Esophagus muscularis mucosa (tissue), 4 donors: ENCODE measurements at places on chromosomes 3 and 15. TPM values are rescaled to one million over a fixed set of nuclear protein-coding genes. Genes with fewer than 3 reads are reported as not detected.
A peak's percentile ranks its signal among the peaks of the same experiment; 100 is the strongest.

DNA sequence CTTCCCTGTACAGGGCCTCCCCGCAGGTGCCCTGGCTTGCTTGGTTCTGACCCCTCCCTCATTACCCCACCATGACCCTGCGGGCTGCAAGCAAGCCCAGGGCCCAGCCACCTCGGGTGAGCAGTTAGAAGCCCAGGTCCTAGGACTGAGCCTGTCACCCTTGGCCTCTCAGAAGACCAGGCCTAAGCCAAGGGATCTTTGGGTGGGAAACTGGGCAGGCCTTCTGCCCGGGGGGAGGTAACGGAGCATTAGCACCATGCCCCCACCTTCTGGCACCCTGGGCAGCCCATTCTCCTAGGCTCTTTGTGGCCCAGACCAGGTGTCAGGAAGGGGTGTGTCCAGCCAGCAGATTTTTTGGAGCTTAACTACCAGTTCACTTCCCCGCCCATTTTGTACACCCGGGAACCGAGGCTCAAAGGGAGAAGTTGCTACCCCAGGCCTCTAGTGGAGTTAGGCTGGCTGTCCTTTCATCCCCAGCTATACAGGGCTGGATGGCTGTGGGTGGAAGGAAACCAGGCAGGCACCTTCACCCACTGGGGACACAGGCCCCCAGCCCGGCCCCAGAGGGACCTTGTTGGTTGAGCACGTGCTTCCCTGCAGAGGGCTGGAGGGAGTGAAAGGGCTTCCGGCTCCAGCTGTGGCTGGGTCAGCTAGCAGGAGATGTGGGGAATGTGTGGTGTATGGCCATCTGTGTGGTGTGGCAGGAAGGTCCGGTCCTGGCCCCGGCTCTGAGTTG is 1.4 kb downstream of the CSK start:
- peak overlapping the region; percentile 82 for H3K4me3 ChIP-seq
- H3K36me3 ChIP-seq: no peaks in the 10 kb centered on the region
- H3K27ac ChIP-seq: peak overlapping the region; percentile 82

GRCh38 chr15:92170897-92171296 is 222.8 kb upstream of the ST8SIA2 start:
- H3K27me3 ChIP-seq: no peaks in the 10 kb centered on the region
- no peaks in the 10 kb centered on the region for H3K36me3 ChIP-seq
- no peaks in the 10 kb centered on the region for H3K4me1 ChIP-seq
- no peak overlapping the region for H3K27ac ChIP-seq
- no peak for DNase-seq

- H3K27ac ChIP-seq: no peak overlapping the region
- no peaks in the 10 kb centered on the region for H3K36me3 ChIP-seq
- DNase-seq: no peak
- no peaks in the 10 kb centered on the region for H3K27me3 ChIP-seq
- peaks cover 9% of the 10 kb centered on the region for H3K4me1 ChIP-seq
These were observed 99.5 kb downstream of the SQOR start for GRCh38 chr15:45734260-45734711.

DNA sequence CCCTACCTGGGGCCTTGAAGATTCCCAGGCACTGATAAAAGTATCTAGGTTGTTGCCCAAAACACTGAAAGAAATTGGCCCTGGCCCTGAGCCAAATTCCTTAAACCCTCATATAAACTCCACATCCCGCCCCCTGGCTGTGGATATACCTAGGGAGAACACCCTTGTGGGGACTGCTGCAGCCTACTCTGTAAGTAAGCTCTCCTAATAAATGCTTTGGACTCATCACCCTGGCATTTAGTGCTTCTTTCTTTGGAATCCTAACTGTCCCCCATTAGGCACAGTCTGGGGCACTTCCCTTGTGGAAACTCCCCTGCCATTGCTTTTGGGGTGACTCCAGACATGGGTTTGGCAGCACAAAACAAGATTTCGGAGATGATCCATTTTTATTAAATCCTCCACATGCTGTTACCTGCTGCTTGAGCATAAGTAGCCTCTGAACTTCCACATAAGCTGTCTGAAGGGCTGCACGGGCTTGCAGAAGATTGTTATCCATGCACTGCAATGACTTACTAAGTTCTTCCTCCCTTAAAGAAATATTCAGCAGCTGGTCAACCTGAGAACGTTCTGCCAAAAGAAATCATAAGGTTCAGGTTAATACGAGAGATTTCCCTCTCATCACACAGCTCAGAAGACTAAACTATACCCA is 46.4 kb downstream of the ZNF106 start:
- peaks cover 15% of the 10 kb centered on the region for H3K4me1 ChIP-seq
- DNase-seq: no peak
- no peak overlapping the region for H3K27ac ChIP-seq
- no peak overlapping the region for H3K4me3 ChIP-seq
- H3K27me3 ChIP-seq: no peaks in the 10 kb centered on the region
- peaks cover 81% of the 10 kb centered on the region for H3K36me3 ChIP-seq

DNA sequence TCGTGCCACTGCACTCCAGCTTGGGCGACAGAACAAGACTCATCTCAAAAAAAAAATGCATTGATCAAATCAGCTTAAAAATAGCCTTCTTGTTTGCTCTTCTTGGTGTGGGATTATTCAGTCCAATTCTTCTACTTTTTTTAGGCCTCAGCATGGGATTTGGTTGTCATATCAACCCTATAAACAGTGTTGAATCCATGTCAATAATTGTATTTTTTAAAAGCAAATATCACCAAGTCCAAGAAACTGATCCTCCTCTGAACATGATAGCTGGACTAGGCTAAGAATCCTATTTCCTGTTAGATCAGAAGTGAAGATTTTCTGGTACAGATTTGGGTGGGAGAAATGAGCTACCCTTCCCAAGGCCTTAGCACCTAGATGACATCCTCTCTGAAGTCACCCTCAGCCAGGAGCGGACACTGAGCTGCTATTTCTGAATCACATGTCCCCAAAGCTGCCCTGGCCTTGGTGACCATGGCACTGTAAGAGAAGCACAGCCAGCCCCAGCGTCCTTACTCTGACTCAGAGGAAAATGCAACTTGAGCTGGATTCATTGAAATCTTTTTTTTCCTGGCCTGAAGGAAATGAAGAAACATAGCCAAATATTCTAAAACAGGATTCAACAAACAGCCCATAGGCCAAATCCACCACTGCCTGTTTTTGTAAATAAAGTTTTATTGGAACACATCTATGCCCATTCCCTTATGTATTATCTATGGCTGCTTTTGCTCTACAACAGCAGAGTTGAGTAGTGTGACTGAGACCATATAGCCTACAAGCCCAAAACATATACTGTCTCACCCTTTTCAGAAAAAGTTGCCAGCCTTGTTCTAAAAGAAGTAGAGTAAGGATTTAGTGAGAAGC is 215.9 kb upstream of the CTDSPL start:
- H3K4me3 ChIP-seq: no peak overlapping the region
- peak; percentile 60 for DNase-seq
- peaks cover 50% of the 10 kb centered on the region for H3K4me1 ChIP-seq
- no peaks in the 10 kb centered on the region for H3K27me3 ChIP-seq

- no peak for DNase-seq
- no peak overlapping the region for H3K4me3 ChIP-seq
- H3K4me1 ChIP-seq: no peaks in the 10 kb centered on the region
- no peaks in the 10 kb centered on the region for H3K36me3 ChIP-seq
- H3K27me3 ChIP-seq: no peaks in the 10 kb centered on the region
These were observed 204.1 kb downstream of the ARRDC4 start for GRCh38 chr15:98164571-98164970.

- no peak overlapping the region for H3K27ac ChIP-seq
- DNase-seq: no peak
- no peak overlapping the region for H3K4me3 ChIP-seq
- peaks cover under 1% of the 10 kb centered on the region for H3K4me1 ChIP-seq
- H3K27me3 ChIP-seq: no peaks in the 10 kb centered on the region
- no peaks in the 10 kb centered on the region for H3K36me3 ChIP-seq
These were observed 6.6 kb downstream of the SAMMSON start for GRCh38 chr3:70006089-70006488.

- no peaks in the 10 kb centered on the region for H3K27me3 ChIP-seq
- no peak overlapping the region for H3K4me3 ChIP-seq
- H3K27ac ChIP-seq: no peak overlapping the region
- H3K36me3 ChIP-seq: no peaks in the 10 kb centered on the region
- peaks cover 4% of the 10 kb centered on the region for H3K4me1 ChIP-seq
These were observed 74.1 kb upstream of the CHRM5 start for GRCh38 chr15:33894193-33894592.

- no peaks in the 10 kb centered on the region for H3K27me3 ChIP-seq
- H3K4me3 ChIP-seq: no peak overlapping the region
- no peaks in the 10 kb centered on the region for H3K36me3 ChIP-seq
- H3K4me1 ChIP-seq: peaks cover 17% of the 10 kb centered on the region
- H3K27ac ChIP-seq: no peak overlapping the region
These were observed 250.9 kb downstream of the MAGI1 start for GRCh38 chr3:65787827-65788226.

- H3K36me3 ChIP-seq: no peaks in the 10 kb centered on the region
- no peak overlapping the region for H3K27ac ChIP-seq
- no peak for DNase-seq
- peak overlapping the region; percentile 58 for H3K4me3 ChIP-seq
These were observed 71.7 kb downstream of the CYP19A1 start for GRCh38 chr15:51266656-51267050.

DNA sequence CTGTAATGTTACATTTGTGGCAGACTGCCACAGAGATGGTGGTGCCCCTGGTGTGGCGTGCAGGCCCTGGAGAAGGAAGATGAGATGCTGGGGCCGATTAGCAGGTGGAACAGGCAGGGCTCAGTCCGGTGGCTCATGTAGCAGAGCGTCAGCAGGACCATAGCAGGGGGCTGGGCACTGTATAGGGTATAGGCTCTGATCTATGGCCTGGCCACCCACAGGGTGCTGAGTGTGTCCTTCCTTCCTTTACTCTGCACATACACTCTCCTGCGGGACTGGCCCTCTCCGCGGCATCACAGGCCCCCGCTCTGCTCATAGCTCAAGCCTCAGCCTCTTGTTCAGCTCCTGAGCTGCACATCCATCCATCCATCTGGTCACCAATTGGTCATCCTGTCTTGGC is 143.6 kb downstream of the OPA1 start:
- no peaks in the 10 kb centered on the region for H3K36me3 ChIP-seq
- peak; percentile 66 for DNase-seq
- H3K27ac ChIP-seq: no peak overlapping the region
- no peak overlapping the region for H3K4me3 ChIP-seq
- no peaks in the 10 kb centered on the region for H3K4me1 ChIP-seq
- H3K27me3 ChIP-seq: no peaks in the 10 kb centered on the region

GRCh38 chr3:16476636-16477035 is 36.9 kb downstream of the RFTN1 start:
- peaks cover 71% of the 10 kb centered on the region for H3K4me1 ChIP-seq
- H3K27me3 ChIP-seq: no peaks in the 10 kb centered on the region
- H3K4me3 ChIP-seq: no peak overlapping the region

- H3K4me3 ChIP-seq: no peak overlapping the region
- H3K27ac ChIP-seq: no peak overlapping the region
- no peaks in the 10 kb centered on the region for H3K27me3 ChIP-seq
- DNase-seq: no peak
These were observed 500.9 kb downstream of the SOX2 start for GRCh38 chr3:182212479-182213076.

DNA sequence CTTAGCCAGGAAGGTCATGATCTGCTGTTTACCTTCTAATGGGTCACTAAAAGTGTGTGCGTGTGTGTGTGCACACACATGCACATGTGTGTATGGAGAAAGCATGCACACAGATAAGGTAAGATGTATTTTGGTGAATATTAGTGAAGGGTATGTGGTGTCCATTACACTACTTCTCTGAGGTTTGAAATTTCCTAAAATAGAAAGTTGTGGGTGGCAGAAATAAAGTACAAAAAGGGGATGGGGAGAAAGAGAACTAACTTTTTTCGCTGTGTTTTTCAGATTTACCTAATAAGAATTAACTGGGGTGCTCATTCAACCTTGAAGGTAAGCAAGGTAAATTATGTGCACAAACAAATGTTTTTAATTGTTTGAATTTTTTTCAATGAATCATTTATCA is 24.4 kb upstream of the NR2E3 start:
- H3K4me3 ChIP-seq: no peak overlapping the region
- no peaks in the 10 kb centered on the region for H3K27me3 ChIP-seq
- no peak for DNase-seq
- no peaks in the 10 kb centered on the region for H3K36me3 ChIP-seq
- H3K27ac ChIP-seq: no peak overlapping the region

DNA sequence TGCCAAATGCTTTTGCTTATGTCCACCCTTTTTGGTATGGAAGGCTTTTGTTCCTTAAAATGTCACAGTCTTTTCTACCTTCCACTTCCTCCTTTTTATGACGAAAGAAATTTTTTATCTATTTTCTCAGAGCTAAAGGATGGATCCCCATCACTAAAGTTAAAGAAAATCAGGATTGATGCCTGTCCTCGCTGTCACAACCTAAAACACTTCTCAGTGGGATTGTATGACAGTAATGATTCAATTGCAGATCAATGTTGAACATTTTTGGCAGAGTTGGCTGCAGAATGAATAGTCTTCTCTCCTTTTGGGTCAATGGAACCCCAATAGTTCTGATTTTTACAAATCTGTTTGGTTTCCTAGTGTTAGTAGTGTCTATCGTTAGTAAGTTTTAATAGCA is 549.8 kb upstream of the ROBO2 start:
- H3K36me3 ChIP-seq: no peaks in the 10 kb centered on the region
- no peaks in the 10 kb centered on the region for H3K27me3 ChIP-seq
- H3K4me1 ChIP-seq: no peaks in the 10 kb centered on the region
- H3K4me3 ChIP-seq: no peak overlapping the region

DNA sequence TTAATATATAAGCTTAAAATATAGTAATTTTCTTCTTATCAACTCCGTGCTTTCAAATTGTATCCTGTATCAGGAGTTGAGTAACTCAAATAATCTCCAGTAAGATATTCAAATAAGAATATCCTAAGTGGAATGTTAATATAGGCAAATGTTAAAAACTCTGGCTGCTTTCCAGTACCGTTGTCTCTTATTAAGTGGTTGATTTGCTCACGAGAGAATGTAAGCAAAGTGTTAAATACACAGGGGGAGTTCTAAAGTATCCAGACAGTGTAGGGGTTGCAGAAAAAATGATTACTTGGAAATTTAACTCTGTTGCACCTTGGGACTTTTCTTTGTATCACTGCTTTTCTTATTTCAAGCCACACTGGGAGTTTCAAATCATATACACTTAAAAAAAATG is 478.9 kb upstream of the TBL1XR1 start:
- no peak for DNase-seq
- no peaks in the 10 kb centered on the region for H3K27me3 ChIP-seq
- H3K27ac ChIP-seq: no peak overlapping the region
- peaks cover 47% of the 10 kb centered on the region for H3K4me1 ChIP-seq
- no peak overlapping the region for H3K4me3 ChIP-seq
- H3K36me3 ChIP-seq: no peaks in the 10 kb centered on the region

The CLDN18 gene
- total RNA-seq: under 0.01 TPM
